ENCODE measurements at places on chromosomes 2 and 18.

DNA sequence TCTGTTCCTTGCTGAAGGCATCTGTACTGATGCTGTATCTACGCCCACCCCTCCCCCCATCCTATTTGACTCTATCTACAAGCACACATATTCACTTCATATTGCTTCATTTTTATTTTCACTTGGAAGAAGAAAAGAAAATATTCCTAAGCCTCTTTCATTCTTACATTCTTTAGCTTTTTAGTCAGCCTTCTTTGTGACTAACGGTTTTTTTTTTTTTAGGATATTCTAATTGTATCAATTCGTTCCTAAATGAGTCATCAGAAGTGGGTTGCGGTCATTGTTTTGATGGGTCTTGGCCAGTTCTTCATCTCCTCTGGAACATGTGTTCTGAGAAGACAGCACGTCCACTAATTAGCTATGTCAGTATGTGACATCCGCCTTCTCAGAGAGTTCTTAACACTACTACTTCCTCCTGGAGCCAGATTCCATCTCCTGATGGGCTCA is 88.7 kb downstream of the MYO1B start:
- no peaks in the 10 kb centered on the region for H3K27me3 ChIP-seq
- no peaks in the 10 kb centered on the region for H3K36me3 ChIP-seq
- H3K4me1 ChIP-seq: no peaks in the 10 kb centered on the region
- no peak overlapping the region for H3K4me3 ChIP-seq
- no peak overlapping the region for H3K27ac ChIP-seq

DNA sequence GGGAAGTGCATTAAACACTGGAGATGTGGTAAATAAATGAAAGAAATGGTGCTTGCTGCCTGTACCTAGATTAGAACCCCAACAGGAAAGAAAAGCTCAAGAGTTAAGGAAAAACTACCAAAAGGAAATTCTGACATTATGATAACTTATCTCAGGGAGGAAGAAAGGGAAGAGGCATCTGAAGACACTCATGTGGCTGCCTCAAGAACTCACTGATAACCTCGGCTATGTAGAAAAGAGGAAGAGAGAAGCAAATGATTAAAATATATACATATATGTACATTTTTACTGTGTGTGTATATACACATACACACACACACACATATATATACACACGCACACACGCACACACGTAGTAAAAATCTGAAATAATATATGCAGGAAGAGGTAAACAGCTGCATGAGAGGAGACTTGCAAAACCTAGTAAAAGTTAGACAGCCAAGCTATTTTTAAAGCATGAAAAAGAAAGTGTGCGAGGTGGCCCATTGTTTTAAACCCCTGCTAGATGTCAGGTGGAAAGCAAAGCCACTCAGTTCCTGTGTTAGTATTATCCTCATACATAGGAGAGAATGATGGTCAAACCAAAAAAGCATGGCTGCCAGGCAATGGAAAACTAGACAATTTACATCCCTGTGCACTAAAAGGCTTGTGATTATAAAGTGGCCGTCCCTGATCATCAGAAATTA is 483.0 kb upstream of the NRP2 start:
- H3K4me1 ChIP-seq: no peaks in the 10 kb centered on the region
- DNase-seq: no peak
- no peak overlapping the region for H3K27ac ChIP-seq
- no peak overlapping the region for H3K4me3 ChIP-seq

DNA sequence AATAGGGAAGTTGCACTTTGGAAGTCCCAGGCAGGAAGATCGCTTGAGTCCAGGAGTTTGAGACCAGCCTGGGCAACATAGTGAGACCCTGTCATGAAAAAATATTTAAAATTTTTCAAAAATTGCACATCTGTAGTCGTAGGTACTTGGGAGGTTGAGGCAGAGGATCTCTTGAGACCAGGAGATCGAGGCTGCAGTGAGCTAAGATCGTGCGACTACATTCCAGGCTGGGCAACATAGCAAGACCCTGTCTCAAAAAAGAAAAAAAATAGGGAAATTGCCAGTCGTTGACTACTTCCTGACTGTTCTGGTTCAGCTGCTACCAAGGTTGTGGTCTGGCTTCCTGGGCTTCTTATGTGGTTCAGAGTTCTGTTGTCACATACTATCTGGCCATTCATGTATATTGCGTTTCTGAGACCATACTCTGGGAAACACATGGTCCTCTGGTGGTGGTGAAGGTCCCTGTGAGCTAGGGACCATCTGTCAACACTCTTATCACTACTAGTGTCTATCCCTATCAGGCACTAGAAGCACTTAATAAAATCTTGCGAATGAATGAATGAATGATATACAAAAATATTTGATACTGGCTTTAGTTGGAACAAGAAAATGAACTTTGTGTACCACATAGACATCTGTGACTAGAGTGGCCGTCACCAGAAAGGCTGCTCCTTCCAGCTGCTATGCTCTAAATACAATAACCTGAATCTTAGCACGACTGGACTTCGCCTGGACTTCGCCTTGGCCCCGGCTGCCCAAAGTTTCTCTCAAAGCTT is 861 bp upstream of the KLHL23 start:
- H3K4me1 ChIP-seq: peaks cover 15% of the 10 kb centered on the region
- no peaks in the 10 kb centered on the region for H3K27me3 ChIP-seq
- no peak overlapping the region for H3K4me3 ChIP-seq
- no peak overlapping the region for H3K27ac ChIP-seq

DNA sequence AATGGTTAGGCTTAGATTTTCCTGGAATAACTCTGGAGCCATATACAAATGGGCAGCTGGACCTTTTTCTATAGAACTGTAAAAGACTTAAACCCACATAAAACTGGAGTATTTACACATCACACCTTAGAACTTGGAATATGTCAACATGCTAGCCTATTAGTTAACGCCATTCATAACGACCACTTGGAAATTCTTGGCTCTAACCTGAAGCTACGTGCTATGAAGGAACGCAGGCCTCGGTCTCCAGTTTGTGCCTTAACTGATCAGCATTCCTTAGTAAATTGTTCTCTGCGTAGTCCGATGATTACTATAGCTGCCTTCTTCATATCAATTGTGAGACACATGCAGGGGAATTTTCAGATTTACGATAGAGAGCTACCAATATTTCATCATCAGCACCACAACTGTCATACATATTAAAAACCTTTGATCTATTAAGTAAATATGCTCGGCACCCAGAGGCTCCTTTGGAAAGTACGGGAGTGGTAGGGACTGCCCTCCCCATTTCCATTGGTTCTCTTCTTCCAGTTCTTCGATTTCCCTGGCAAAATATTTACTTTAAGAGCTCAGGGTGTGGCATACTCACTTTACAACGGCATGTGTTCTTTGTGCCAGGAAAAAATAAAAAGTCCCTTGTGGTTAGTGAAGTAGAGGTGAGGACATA is 17.5 kb upstream of the CCL20 start:
- peaks cover 4% of the 10 kb centered on the region for H3K27me3 ChIP-seq
- no peak overlapping the region for H3K27ac ChIP-seq
- no peaks in the 10 kb centered on the region for H3K36me3 ChIP-seq

DNA sequence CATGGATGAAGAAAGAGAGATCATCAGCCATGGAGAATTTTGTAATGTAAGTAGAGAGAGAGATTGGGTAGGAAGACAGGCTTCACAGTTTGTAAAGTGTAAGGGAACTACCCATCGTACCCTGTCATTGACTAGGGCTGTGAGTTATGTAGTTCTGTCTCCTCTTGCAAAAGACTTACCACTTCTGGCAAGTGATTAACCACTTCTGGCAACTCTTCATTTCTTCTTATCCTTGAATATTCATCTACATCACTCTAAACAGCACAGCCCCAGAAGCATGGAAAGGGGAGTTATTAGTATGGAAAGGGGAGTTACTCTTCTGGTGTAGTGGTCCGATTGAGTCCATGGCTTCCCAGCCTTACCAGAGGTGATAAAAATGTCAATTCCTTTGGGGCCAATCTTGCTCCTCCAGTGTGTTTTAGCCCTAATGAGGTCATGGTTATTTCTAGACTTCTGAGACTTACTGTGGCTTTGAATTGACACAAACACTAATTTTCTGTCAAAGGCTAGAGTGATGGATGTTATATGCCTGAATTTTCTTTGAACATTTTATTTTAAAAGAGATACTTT is 52.0 kb downstream of the STAT1 start:
- H3K27ac ChIP-seq: peak overlapping the region; percentile 1
- no peaks in the 10 kb centered on the region for H3K27me3 ChIP-seq
- no peak overlapping the region for H3K4me3 ChIP-seq
- peaks cover 45% of the 10 kb centered on the region for H3K36me3 ChIP-seq

- DNase-seq: no peak
- H3K36me3 ChIP-seq: no peaks in the 10 kb centered on the region
- no peaks in the 10 kb centered on the region for H3K27me3 ChIP-seq
- no peaks in the 10 kb centered on the region for H3K4me1 ChIP-seq
- H3K4me3 ChIP-seq: no peak overlapping the region
These were observed 665.5 kb upstream of the CNTNAP5 start for GRCh38 chr2:123359636-123360035.

DNA sequence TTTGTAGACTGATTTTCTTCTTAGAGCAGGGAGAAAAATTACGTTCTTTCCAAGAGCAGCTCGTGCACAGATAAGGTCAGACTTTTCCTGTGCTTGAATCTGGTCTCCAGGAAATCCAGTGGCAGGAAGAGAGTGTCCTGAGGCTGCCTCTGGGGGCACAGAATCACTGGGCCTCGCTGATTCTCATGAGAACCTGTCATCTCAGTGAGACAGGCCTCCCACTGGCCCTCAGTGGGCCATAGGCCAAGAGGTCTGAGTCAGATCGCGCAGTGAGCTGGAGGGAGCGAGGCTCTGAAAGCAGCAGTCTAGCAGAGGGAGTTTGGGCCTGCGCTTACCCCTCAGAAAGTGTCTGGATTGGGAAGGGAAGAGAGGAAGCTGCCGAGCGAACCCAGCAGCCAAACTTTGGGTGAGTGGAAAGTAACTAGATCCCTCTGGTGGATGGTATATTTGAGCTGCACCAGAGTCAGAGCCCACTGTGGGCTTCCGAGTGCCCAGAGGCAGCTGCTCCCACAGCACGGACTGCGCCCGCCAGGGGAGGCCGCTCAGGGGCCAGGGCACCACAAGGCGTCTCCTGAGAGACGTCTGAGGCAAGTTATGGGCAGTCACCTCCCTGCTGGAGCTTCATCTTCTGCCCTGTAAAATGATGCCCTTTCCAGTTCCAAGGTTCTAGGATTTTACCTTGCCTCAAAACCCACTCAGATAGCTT is 8.2 kb downstream of the GDF7 start:
- H3K4me3 ChIP-seq: no peak overlapping the region
- peak overlapping the region; percentile 60 for H3K27ac ChIP-seq
- no peaks in the 10 kb centered on the region for H3K27me3 ChIP-seq
- H3K36me3 ChIP-seq: peaks cover 17% of the 10 kb centered on the region

- no peaks in the 10 kb centered on the region for H3K36me3 ChIP-seq
- H3K4me1 ChIP-seq: no peaks in the 10 kb centered on the region
- no peaks in the 10 kb centered on the region for H3K27me3 ChIP-seq
These were observed 254.8 kb upstream of the DSEL start for GRCh38 chr18:67771271-67771670.

- H3K36me3 ChIP-seq: no peaks in the 10 kb centered on the region
- no peak overlapping the region for H3K4me3 ChIP-seq
- no peaks in the 10 kb centered on the region for H3K27me3 ChIP-seq
These were observed 173.7 kb downstream of the RAB3GAP1 start for GRCh38 chr2:135225781-135226180.

GRCh38 chr2:29446847-29447246 is 331.6 kb downstream of the CLIP4 start:
- no peak for DNase-seq
- H3K27ac ChIP-seq: no peak overlapping the region
- no peaks in the 10 kb centered on the region for H3K4me1 ChIP-seq
- no peaks in the 10 kb centered on the region for H3K27me3 ChIP-seq
- no peaks in the 10 kb centered on the region for H3K36me3 ChIP-seq

Measured in B cell (primary cell).